ENCODE measurements at places on chromosomes 4 and X.
A peak's percentile ranks its signal among the peaks of the same experiment; 100 is the strongest.

DNA sequence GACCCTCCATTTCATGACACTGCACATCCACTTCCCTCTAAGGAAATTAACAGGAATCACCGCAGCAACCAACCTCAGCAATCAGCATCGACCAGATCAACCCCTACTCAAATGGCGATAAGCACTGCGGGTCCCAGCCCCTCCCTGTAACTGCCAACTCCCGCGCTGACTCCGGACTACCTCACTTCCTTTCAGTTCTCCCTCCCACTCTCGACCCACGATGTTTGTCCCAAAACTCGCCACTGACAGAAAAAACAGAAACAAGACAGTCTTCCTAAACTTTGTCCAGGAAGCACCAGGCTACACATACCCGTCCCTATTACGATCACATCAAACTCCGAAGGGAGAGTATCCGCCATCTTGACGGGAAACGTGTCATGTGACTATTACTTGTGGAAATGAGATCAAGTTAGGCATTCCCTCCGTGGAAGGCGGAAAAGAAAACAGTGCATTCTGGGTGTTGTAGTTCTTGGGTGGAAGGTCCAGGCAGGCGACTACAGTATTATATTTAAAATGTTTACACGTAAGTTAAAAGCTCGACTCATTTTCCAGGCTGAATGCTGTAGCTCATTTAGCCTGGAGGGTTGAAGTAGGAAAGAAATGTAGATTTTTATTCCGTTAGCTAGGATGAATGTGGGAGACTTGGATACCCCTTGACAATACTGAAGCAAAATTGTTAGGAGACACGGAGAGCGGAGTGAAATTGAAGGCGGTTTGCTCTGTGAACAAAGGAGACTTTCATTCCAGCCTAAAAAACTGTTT is at the start of gene CHM:
Gene CHM (minus strand): TSS at position 385 of the 762 bp plus-strand sequence. CDS start 26 bp downstream, at position 359.
- DNase-seq: peak; percentile 42

DNA sequence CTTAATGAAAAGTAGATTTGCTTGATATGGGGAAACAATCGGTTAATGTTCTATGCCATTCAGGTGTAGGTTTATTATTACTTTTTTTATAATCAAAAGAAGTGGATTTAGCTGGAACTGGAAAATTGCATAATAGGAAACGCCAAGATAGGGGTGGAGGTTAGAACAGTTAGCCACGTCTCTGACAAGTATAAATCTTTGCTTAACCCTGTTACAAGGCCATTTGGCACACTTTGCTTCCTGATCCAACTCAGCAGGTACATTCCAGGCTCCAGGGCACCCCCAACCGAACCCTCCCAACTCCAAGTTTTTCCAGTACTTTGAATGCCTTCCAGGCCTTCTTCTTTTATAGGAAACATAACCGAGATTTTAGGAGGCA is 50.6 kb upstream of the ACSL4 start:
- no peak for DNase-seq

DNA sequence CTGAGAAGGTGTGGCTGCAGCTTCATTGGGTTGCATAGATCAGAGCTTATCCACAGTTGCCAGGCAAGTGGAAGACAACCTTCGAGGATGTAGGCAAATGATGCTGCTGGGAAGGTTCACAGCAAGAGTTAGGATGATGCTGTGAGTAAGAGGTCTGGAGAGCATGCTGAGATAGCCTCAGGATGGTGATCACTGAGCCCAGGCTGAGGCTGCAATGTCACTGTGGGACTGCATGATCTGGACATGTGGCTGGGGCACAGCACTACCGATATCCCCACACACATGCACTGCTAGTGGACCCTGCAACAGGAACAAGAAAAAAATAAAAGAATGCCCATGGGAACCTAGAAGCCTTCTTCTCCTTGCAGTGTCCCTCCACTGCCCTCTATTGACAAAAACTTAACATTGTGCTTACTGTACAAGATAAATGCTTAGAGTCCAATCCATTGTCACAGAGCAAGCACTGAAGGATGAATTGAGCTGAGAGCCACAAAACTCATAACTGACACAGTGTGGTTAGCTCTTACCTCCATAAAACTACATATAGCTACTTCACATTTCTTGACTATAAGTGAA is 105.6 kb downstream of the CNKSR2 start:
- no peak for DNase-seq

- DNase-seq: no peak
These were observed 58.0 kb downstream of the PPEF2 start for GRCh38 chr4:75844151-75844662.

- DNase-seq: no peak
These were observed 300.8 kb downstream of the ADGRL3 start for GRCh38 chr4:61500883-61501282.

GRCh38 chr4:1518997-1519700 is 112.9 kb upstream of the NKX1-1 start:
- no peak for DNase-seq

GRCh38 chr4:56737666-56738065 is 56.6 kb upstream of the HOPX start:
- DNase-seq: no peak

- DNase-seq: no peak
These were observed 151.0 kb upstream of the PSAPL1 start for GRCh38 chr4:7585768-7586167.

GRCh38 chrX:4935846-4936245 is 1222.4 kb upstream of the PRKX start:
- no peak for DNase-seq
